ENCODE measurements at places on chromosomes 13 and 19.
A peak's percentile ranks its signal among the peaks of the same experiment; 100 is the strongest.

DNA sequence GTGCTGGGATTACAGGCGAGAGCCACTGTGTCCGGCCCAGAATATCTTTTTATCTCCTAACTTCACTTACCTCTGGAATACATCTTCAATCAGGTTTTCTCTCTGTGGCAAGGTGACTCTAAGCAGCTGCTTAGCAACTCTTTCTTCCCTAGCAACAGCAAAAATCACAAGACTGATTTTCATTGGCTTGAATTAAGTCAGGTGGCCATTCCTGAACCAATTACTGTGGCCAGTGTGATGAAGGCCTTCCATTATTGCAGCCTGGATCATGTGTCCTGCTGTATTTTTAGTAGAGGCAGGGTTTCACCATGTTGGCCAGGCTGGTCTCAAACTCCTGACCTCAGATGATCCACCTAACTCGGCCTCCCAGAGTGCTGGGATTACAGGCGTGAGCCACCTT lies 9.0 kb upstream of the LTBP4 start:
- DNase-seq = peak; percentile 78

DNA sequence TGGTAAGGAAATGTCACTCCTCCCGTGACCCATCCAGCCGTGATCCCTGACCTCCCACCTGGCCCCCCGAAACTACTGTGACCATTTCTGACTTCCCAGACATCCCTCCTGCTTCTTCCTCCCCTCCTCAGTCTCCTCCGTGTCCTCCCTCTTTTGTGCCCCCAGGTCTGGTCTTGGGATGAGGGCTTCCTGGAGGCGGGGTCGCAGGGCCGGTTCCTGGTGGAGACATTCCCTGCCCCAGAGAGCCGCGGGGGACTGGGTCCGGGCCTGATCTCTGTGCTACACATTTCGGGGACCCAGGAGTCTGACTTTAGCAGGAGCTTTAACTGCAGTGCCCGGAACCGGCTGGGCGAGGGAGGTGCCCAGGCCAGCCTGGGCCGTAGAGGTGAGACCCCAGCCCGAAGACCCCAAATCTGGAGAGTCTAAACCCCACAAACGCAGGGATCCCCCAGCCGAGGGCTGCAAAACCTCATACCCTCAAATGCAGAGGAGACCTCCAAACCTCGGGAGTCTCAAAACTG lies 5.0 kb downstream of the KIRREL2 start:
- DNase-seq = no peak

- no peak for DNase-seq
These were observed 91.3 kb downstream of the EDNRB start for GRCh38 chr13:77827332-77827731.

- no peak for DNase-seq
These were observed 3.3 kb downstream of the VSTM2B start for GRCh38 chr19:29528946-29529645.

DNA sequence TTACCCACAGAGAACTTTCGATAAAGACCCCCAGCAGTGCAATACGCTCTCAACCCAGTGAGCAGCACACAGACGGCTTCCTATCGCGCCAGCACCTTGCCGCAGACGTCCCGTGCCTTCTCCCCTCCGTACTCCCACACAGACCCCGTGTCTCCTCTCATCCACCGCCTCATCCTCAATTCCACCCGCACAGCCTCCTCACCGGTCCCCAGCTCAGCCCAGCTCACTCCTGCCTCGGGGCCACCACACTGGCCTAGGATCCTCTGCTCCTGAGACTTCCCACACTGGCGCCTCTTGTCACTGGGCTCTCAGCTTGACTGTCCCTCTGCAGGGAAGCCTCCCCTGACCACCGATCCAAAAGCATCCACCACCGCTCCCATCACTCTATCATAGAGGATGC lies 9.0 kb downstream of the MLLT1 start:
- DNase-seq = no peak

DNA sequence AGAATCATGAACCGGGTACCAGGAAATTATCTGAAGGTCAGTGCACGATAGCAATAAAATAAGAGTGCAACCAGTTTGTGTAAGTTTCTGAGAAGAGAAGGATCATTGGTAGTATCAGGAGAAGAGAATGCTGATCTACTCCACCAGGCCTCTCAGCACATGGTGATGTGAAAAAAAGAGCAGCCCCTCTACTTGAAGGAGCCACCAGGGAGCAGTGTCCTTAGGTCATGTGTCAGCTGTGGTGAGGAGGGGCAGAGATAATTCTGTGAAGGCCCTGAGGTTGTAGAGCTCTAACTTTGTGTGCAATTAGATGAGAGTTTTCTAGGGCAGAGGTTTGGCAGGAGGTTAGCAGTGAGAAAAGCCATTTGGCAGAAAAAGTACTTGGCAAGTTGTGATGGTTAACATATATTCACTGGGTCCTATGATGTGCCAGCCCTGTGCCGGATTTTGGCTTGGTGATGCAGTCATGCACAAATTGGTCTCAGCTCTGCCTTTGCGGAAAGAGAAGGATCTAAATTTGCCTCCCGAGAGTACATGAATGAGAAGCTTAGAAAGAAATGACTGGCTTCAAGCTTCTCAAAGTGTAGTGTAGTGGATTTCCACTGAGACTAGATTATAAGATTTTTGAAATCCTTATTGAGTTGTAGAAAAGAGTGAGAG lies 19.2 kb upstream of the ZC3H13 start:
- no peak for DNase-seq

DNA sequence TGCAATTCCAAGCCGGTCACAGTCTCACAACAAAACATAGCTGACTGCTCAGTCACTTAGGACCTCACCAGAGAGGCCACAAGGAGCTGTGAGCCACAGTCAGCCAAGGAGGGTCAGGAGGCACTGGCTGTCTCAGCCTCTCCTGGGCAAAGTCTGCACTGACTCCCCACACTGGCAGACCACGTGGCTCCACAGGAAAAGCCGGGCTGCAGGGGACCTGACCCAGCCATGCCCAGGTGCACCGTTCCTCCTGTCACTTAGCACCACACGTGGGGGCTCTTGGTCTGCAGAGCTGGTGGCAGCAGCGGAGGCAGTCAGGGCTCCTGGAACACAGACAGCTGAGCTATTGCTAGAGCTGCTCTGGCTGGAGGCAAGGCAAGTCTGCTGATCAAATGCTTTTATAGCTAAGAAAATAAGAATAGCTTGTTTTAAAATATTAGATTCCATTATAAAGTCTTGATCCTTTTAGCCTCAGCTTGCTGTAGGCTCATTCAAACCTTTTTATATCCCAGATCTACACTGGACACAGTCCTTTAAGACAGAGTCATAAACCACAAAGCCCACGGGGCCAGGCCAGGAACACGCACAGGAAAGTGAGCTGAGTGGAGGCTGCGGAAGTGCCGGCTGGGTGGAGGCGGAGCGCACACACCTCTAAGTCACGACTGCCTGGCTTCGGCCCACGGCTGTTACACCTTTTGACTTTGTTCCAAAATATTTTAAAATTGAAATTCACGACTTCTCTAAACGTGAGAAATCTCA lies 744.1 kb downstream of the UQCRFS1 start:
- DNase-seq = peak; percentile 20

DNA sequence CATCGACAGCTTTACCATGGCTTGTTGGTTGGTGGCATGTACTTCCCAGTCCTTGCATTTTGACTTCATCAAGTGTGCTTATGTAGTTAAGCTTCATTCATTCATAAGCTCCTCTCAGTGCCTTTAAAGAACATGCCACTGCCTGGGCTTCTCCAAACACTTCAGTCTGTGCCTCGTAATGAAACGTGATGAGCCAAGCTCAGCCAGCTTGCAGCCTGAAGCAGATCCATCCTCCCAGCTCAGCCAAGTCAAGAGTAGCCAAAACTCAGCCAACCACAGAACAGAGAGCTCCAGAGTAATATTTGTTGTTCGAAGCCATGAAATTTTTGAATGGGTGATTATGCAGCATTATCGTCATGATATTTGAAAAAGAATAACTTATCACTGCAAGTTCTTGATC lies 989.7 kb downstream of the EFNB2 start:
- DNase-seq = no peak

GRCh38 chr13:80259159-80259558 lies 81.8 kb downstream of the SPRY2 start:
- DNase-seq = no peak

- no peak for DNase-seq
These were observed 71.1 kb upstream of the RGCC start for GRCh38 chr13:41386211-41386610.

- DNase-seq = no peak
These were observed 715.1 kb downstream of the UQCRFS1 start for GRCh38 chr19:28497887-28498286.
